ENCODE measurements at places on chromosomes 5 and 9.
A peak's percentile ranks its signal among the peaks of the same experiment; 100 is the strongest.

DNA sequence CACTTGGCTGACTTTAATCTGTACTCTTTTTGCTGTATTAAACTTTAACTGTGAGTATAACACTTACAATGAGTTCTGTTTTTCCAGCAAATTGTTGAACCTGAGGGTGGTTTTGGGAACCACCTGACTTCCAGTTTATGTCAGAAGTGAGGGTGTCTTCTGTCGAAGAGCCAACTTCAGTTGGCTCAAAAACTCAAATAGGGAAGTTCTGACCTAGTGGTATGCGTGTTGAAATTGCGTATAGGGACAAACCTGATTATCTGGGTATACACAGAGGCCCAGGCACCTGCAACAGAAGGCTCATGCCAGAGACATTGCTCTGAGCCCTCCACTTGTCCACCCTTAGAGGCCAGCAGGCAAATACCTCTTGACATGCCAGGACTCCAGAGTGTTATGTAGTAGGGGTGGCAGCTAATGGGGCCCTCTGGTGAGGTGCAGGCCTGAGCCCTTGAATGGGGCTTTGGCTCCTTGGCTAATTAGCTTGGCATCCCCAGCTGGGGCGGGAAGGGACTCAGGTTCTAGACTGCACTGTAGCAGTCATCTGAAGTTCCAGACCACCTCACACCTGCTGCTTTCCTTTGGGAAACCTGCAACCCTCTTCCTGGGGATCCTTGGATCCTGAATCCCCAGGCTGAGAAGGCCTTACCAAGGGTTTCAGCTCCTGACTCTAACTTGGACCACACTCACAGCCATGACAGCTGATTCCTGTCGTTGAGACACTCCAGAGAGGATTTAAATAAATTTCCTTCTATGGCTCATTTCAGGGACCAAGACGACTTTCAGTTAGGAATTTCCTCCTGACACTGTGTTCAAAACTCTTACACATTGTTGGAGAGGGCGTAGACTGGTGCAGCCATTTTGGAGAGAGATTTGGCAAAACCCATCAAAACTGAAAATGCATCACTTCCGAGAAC, 189.6 kb downstream of the HSPA4 start:
- DNase-seq, result no peak

DNA sequence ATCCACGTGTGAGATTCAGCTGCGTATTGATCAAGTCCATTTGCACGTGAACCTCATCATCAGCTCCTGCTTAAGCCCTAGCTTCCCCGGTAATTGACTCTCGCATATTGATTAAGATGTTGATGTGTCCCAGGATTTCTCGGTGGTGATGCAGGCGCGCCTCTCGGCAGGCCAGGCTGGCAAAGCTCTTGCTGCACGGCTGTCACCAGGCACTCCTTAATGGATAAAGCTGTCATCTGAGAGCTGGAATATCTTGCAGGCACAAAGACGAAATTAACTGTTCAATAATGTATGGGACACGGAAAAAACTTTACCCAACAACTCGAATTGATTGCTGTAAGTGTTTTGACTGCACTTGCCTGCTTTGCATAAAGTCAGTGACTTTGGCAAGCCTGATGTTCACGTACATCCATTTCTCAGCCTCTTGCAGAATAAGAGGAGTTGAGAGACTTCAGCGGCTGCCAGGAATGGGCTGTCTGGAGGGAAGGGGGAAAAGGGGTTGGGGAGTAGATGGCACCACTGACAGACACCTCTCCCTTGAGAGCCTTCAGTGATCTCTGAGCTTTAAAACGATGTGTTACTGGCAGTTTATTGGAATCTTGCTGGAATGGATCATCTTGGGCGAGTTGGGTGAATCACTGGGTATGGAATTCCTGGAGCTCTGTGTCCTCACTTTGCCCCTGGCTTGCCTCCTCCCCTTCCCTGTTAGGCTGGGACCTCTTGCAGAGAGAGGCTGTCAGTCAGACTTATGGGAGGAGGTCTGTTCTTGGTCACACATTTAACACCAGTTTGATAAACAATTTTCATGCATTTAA, 650.3 kb downstream of the CCDC171 start:
- peak; percentile 70 for DNase-seq

GRCh38 chr5:114408847-114409246, 47.0 kb downstream of the KCNN2 start:
- DNase-seq, result no peak

DNA sequence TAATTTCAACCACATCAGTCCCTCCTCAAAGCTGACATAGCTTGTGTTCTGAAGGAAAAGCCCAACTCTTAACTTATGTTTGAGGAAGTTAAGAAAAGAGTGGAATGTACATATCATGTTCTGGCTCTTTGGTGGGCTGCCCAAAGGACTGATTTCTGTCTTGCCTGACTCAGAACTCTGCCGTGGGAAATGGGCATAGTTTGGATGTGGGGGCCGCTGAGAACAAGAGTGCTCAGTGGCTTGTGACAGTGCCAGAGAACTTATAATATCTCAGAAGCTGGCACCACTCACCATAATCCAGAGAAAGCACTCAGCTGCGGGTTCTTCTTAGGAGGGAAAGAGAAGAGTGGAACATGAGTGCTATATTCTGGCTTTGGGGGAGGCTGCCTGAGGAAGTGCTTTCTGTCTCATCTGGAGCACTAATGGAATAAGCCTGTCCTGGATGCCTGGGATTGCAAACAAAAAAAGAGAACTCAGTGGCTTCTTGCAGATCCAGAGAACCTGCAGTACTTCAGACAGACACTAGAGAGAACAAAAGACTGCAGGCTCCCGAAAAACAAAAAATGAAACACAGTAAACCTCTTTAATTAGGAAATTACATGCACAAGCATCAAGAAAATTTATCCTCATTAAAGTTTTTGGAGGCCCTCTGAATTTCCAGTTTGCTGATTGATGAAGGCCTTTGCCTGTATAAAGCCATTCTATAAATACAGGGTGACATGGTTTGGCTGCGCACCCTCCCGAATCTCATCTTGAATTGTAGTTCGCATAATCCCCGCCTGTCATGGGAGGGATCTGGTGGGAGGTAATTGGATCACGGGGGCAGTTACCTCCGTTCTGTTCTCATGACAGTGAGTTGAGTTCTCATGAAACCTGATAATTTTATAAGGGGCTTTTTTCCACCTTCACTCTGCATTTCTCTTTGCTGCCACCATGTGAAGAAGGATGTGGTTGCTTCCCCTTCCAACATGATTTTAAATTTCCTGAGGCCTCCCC, 207.0 kb downstream of the DMAC1 start:
- no peak for DNase-seq

DNA sequence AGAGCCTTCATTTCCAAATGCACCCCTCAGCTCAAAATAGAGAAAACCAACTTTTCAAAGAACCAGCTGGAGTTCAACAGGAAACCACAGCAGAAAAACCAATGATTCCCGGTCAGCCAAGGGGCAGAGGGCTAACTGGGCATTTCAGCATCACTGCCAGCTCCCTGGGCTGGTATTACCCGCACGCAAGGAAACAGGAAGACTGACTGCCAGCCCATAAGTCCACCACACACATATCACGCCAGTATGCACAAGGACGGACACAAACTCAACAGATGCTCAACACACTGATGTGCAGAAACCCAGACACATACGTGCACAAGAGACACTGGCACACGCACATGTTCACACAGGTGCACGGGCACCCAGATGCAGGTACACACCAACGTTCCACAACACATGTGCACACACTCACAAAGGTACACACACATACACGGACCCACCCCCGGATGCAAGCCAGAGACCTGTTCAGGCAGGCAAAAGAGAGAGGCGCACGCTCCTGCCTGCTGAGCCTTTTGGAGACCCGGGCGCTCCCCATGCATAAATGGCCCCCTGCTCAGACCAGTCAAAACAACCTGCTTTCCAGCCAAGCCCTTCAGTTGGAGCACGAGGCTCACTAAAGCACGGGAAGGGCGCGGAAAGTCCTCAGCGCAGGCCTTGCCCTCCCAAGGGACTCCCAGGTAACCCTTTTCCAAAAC, 2.1 kb downstream of the ADAMTS2 start:
- no peak for DNase-seq

- no peak for DNase-seq
Observed at GRCh38 chr9:22623236-22623635, 176.6 kb downstream of the DMRTA1 start.

- DNase-seq, result no peak
Observed at GRCh38 chr9:133256686-133257091, 18.3 kb downstream of the ABO start.

- DNase-seq, result no peak
Observed at GRCh38 chr9:19163631-19164030, 36.3 kb upstream of the PLIN2 start.

GRCh38 chr9:91534374-91534773, 110.7 kb upstream of the NFIL3 start:
- no peak for DNase-seq

Data from AG04450 (cell line).